AG09309 (cell line): ENCODE measurements at places on chromosomes 16 and 17.

GRCh38 chr17:68184141-68184571, 63.7 kb upstream of the AMZ2 start:
- DNase-seq, result no peak

GRCh38 chr16:11117576-11118211, 138.3 kb downstream of the SOCS1 start:
- DNase-seq, result no peak

DNA sequence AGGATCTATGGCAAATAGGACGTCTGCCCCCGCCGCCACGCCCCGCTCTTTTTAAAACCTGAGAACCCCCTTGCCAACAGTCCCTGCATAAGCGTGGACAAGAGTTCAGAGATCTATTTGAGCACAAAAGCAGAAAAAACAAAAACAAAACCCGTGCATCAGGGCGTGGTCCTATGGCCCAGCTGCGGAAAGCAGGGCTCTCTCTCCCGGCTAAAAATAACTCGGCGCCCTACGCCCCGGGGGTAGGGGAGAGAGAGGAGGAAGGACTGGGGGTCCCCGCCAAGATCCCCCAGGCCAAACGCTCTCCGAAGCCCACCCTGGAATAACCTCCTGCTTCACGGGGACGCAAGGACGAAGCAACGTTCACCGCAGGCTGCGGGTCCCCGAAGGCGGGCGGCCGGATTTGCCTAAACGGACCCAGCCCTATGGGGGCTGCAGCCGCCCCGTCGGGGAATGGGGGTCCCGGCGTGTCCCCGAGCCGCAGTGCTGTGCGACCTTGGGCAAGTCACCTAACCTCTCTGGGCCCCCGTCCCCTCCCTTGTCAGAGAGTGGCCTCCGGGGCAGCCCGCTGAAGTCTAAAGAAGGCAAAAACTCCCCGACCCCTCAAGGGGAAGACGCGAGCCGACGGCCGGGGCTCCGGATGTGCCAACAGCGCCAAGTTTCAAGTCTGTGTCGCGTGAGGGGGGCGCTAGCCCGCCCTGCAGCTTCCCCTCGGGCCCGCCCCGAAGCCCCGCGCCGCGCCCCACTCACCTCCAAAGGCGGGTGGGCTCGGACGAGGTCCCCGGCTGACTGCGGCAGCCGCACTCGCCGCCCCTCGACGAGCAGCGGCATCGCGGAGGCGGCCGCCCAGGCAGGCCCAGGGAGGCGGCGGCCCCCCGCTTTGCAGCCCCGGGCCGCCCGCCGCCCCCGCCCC, 477 bp downstream of the NTAN1 start:
- DNase-seq, result no peak

DNA sequence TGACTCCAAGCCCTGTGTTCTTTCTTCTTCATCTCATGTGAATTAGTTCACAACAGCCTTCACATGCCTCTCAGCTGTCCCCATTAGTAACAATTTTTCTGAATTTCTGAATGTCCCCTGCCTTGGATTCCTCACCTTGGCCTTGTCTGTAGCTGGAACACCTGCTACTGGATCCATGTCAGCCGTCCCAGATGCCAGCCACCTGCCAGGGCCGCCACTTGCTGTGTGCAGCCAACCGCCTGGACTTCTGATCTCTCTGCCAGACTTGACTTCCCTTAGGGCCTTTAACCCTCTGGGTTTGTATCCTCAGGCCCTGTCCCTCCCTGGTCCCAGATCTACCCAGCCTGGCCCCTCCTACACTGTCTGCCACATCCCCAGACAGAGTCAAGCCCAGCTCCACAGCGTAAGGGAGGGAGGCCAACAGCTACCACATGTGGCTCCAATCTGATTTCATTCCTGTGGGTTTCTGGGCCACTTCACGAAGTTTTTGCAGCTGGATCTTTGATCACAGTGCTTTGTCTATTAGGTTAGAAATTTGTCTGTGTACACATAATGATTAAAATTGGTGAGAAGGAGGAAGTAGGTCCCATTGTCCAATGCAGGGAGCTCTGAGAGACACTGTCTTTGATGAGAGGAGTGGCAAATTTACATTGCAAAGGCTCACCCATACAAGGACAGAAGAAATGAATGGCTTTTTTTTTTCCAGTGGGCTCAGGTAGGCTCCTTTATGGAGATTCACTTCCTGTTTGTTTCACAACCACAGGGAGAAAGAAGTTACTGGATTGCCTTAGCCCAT, 15.3 kb downstream of the MPP2 start:
- no peak for DNase-seq

DNA sequence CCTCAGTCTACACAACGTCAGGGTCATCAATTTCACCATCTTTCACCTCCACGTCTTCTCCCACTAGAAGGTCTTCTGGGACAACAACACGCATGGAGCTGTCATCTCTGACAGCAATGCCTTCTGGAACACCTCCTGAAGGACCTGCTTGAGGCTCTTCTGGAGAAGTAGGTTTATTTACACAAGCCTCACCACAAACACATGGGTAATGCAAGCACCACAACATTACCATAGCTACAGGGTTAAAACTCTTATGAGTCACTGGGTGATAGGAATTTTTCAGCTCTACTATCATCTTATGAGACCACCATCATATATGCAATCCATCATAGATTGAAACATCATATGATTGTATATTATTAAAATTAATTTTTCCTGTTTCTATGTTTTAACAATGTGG, 215.4 kb downstream of the CHD9NB start:
- DNase-seq, result no peak

DNA sequence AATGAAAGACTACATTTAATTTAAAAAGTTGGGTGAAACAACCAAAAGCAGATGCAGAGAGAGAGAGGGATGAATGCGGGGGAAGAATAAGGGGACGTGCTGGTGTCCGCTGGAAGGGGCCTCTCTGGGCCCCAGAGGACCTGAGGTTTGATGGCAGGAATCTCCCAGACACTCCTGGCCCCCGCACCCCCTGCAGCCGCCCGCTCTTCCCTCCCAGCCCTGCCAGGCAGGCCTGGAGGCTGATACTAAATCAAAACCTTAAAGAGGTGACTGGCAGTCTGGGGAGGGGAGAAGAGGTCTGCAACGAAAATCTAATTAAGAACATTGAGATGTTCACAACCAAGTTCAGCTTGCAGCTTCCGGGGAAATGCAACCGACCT, 2.4 kb downstream of the FOXL1 start:
- no peak for DNase-seq

GRCh38 chr17:63928966-63929695, 3.0 kb downstream of the CD79B start:
- DNase-seq, result no peak

GRCh38 chr16:88886845-88887521, 20.5 kb upstream of the PABPN1L start:
- no peak for DNase-seq

DNA sequence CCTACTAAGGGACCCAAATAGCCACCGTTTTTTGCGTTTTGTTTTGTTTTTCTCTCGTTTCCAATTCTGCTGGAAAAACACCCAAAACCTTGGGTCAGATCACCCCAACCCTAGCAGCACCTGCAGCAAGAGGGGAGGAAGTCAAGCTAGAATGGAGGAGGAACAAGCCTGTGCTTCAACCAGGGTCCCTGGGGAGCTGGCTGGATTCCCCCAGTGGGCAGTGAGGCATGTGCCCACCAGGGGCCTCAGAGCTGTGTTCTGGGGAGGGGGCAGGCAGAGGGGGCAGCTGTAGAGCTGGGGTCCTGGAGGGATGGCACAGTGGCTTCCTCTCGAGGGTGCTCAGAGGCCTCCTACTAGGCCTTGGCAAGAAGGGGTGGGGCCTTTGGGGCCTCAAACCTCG, 6.5 kb downstream of the CD79B start:
- DNase-seq, result no peak

DNA sequence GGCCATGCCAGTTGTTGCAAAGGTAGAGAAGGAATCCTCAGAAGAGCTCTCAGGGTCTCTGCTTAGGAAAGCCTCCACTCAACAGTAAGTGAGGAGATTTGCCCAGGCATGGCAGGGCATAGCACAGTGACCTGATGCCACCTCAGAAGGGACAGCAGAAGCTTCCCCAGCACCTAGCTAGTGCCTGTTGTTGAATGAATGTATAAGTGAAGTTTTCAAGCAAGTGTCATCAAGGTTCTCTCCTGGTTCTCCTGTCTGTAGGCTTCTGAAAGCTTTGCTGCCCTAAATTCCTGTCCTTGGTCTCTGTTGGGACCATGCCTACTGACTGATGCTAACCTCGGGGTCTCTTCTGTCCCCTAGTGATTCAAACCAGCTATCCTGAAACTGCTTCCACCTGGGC, 114.9 kb upstream of the TBX2 start:
- no peak for DNase-seq

- no peak for DNase-seq
These were observed 15.1 kb downstream of the SOX8 start for GRCh38 chr16:996681-997080.

DNA sequence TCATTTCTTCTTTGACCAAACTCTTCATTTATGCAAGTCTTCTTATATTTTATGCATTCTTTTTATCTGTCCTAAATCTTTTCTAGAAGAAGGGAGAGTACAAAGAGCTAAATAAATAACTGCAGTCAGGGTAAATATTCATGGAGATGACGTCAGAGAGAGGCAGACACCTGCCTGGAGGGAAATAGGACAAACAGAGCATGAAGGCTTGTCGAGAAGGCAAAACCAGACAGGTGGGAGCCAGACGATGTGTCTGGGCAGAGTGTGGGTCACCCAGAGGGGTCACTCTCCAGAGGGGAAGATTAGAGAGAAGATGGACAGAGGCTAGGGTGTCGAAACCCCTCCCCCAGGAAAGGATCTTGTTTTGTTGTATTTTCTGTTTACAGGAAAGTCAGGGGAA, 78.3 kb upstream of the RPL38 start:
- no peak for DNase-seq

GRCh38 chr16:11907160-11907970, 8.4 kb downstream of the GSPT1 start:
- DNase-seq, result no peak

- DNase-seq, result no peak
These were observed 12.3 kb upstream of the MAP2K3 start for GRCh38 chr17:21272250-21272649.

- no peak for DNase-seq
These were observed 71.1 kb upstream of the TMEM97 start for GRCh38 chr17:28247671-28248555.

DNA sequence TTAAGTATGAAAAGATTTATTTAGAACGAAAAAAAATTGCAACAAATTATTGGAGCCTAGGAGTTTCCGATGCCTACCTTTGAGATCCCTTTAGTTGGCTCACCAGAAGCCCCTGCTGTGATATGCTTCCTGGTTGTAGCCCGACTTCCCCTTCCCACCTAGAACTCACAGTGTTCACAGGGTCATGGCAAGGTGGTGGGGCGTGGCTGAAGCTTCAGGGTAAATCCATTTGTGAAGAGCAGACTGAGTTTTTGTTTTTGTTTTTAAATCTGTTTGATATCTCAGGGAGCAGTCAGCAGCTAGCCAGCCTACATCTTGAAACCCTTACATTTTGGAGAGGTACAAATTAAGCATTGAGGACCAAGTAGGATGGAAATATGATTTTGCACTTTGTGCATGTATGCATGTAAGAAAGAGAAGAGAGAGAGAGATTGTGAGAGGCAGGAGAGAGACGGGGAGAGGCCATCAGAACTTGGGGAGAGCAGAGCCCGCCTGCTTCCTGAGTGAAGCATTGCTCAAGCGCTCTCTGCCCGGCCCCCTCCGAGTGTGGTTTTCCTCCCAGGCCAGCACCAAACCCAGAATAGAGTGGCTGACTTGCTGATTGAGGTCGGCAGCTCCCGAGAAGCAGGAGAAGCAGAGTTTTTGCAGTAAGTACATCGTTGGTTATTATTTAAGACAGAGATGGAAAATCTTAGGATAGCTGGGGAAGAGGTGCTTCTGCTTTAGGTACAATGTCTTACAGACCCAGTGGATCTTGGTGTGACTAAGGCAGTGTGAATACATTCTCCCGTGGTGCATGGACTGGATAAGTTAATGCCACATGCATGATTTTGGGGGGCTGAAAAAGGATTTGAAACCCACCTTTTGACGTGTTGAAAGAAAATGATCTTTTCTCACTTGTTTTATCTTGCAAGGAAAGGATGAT, 64.2 kb downstream of the SPECC1 start:
- DNase-seq, result no peak

- no peak for DNase-seq
These were observed 44.7 kb downstream of the GRB7 start for GRCh38 chr17:39782481-39782880.
